AG04449 (cell line): ENCODE measurements at places on chromosomes 7 and 10.

- no peak for DNase-seq
Measured at GRCh38 chr7:141686670-141687069, 15.3 kb downstream of the DENND11 start.

DNA sequence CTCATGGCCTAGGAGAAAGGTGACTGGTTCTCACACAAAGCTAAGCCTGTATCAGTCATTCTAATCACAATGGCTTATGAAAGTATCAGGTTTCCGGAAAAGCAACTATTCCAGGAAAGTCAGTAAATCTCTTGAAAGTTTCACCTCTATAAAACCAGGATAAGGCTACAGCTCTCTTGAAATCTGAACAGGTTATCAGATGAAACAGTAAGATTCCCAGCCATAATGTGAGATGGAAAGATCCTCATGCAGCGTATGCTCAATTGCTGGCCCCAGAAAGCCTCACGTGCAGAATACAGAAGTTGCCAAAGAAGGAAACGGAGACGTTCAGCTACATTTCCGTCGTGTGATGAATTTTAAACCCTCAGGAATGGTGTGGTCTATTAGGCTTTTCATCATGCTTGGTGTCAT lies 90.0 kb downstream of the PFKFB3 start:
- DNase-seq = no peak

DNA sequence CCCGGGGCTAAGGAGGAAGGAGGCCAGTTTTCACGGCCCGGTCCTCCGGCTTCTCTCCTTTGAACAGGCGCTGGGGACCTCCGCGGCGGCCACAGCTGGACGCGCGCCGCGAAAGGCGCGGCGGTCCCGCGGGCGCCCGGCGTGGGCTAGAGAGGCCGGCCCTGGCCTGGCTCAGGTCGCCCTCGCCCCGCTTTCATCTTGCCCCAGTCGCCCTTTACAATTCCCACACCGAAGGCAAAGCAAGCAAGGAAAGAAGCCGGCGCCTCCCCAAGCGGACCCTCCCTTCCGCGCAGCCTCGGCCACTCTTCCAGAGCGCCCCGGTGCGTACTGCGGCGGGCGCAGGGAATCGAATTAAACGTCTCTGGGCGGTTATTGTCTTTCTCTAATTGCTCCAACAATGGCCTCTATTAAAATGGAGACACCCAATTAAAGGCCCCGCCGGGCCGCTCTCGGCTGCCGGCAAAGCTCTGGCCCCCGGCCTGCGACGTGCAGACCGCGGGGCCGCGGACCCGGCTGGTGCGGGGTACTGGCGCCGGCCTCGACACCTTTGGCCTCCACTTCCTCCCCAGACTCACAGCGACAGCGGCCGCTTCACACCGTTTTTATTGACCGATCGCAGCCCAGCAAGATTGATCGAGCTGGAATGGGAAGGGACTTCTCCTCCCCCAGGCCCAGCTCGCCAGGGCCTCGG lies 4.5 kb upstream of the GATA3 start:
- DNase-seq = no peak

- no peak for DNase-seq
Measured at GRCh38 chr7:31805209-31805818, 118.3 kb downstream of the PPP1R17 start.

GRCh38 chr10:4568731-4569130 lies 257.3 kb upstream of the AKR1E2 start:
- DNase-seq = no peak

DNA sequence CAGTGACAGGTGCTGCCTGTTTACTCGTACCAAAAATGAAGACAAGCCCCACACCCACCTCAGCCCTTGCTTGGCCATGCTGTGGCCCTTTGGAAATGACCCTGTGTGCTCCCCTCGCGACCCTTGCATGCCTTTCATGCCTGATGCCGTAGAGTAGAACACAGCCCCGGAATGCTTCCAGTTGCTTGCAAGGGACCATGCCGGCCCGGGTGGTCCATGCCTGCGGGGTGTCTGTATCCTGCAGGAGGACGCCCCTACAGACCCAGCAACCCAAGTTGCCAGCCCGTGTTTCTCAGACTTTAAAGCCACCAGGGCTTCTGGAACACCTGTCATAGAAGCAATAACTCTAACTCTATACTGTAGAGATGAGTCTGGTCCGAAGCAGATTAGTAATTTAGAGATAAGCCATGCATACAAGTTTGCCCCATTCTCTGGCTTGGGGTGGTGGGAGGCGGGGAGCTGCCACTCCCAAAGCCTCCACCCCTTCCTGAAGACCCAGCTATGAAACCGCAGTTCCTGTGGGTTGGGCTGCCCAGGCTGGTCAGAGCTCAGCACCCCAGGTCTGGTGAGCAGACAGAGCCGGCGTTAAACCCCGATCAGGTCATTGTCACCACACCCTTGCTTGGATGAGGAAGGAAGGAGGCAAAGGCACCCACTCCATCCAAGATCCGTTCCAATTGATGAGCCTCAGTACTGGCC lies 143.5 kb downstream of the ADCY1 start:
- no peak for DNase-seq

DNA sequence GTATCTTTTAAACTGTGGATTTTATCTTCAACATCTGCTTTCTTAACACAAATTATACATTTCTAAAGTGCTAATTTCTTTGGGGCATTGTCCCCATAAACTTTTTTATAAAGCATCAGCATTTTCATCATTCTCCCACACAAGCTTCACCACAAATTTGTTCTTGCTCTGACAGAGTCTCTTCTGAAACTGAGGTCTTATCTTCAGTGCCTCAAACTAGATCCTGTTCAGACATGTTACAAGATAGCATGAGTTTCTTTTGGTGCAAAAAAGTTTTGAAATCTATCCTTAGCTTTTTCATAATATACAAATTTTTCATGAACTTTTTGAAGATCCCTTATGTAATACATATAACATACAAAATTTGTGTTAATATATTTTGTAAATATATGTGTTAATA lies 346.6 kb downstream of the IPMK start:
- DNase-seq = no peak

GRCh38 chr7:68321076-68321639 lies 1277.1 kb upstream of the AUTS2 start:
- no peak for DNase-seq

DNA sequence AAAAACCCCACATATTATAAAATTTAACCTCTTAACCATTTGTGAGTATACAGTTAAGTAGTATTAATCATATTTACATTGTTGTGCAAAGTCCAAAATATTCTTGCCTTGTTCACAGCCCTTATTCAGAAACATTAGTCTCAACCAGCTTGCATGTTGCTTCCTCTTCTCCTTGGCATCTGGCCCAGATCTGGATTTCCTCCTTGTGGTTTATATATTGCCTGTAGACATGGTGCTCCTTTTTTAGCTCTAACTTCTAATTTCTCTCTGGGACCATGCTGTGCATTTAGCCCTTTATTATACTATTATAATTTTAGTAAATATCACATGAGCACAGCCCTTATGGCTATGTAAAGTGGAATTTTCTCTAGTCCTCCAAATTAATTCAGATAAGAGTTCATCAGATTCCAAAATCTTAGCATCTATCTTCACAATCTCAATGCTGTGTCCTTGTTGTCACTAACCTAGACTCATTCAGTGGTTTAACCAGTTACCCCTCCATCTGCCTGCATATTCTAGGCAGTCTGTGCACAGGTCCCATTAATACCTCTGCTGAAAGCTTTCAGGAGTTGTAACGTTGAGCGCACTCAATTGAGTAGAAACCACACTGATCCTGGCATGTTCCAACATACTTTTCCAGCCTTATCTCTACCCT lies 7.9 kb downstream of the CPED1 start:
- peak; percentile 72 for DNase-seq

DNA sequence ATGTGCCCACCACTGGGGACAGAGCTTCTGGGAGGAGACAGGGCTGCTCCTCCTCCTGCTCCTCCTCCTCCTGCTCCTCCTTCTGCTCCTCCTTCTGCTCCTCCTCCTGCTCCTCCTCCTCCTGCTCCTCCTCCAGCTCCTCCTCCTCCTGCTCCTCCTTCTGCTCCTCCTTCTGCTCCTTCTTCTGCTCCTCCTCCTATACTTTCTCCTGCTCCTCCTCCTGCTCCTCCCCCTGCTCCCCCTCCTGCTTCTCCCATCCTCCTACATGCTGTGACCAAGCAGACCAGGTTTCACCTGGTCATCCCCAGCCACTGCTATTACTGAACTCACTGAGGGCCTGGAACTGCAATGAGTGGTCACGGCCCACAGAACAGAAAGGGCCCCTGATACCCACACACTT lies 154.0 kb upstream of the PPP2R2D start:
- DNase-seq = no peak

DNA sequence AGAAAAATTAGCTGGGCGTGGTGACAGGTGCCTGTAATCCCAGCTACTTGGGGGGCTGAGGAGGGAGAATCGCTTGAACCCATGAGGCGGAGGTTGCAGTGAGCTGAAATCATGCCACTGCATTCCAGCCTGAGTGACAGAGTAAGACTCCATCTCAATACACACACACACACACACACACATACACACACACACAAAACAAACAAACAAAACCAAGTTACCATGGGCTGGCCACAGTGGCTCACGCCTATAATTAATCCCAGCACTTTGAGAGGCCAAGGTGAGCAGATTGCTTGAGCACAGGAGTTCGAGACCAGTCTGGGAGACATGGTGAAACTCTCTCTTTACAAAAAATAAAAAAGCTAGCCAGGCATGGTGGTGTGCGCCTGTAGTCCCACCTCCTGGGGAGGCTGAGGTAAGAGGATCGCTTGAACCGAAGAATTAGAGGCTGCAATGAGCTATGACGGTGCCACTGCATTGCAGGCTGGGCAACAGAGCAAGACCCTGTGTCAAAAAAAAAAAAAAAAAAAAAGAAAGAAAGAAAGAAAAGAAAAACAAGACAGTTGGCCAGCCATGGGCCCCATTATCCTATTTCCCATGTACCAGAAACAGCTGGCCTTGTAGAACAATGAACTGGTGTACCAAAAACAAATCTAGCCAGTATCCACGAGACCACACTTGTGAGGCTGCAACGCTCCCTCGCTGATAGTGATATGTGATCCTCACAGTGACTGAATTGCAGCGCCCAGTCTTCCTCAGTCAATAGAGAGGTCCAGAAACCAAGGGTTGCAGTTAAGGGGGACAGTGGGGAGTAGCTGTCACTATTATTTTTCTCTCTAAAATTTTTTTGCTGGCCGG lies 6.6 kb upstream of the AGFG2 start:
- no peak for DNase-seq

- no peak for DNase-seq
Measured at GRCh38 chr7:72925546-72926120, 738 bp downstream of the POM121 start.

DNA sequence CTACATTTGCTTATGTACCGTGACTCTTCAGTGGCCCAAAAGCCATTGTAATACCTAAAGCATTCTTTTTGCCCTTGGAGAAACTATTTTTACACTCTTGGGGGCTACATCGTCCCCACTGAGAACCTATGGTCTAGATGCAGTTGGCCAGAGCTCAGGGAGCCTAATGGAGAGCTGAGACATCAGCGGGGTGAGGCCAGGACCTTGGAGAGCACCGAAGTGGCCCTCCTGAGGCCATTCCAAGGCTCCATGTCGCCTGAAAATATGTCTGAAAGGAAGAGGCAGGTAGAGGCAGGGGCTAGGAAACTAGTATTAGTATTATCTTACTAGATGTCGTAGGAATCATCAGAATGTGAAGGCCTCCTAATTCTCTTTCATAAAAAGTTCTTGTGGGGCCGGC lies 4.9 kb downstream of the PKD2L1 start:
- DNase-seq = no peak

DNA sequence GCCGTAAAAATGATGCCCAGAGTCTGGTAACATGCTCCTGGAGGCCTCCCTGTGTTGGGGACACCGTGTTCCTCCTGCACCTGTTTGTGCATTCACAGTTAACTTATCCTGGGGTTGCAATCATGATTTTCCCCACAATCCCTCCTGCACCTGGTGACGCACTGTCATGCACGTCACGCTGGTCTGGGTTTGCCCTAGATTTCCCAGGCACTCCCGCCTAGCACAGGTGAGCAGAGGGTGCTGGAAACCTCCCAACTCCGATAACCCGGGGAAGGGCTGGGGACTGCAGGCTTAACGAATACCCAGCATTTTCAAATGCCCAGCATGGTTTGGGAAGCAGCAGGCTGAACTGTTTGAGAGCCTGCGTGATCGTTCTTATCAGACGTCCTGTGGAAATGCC lies 427.1 kb downstream of the TCERG1L start:
- DNase-seq = no peak

DNA sequence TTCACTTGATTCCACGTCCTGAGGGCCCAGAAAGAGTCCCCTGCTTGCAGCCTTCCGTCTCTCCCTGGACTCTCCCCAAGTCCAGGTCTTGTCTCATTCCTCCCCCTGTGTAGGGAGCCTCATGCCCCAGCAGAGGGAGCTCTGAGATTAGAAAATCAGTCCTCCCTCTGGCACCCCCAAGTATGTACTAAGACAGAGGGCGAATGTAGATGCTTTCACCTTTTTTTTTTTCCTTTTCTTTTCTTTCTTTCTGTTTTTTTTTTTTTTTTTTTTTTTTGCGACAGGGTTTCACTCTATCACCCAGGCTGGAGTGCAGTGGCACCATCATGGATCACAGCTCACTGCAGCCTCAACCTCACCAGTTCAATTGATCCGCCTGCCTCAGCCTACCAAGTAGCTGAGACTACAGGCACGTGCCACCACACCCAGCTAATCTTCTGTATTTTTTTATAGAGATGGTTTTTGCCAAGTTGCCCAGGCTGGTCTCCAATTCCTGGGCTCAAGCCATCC lies 10.3 kb downstream of the SFXN3 start:
- no peak for DNase-seq
